ENCODE measurements at places on chromosomes 13 and 19.

- DNase-seq: no peak
These were observed 13.3 kb upstream of the LEUTX start for GRCh38 chr19:39765091-39766076.

- DNase-seq: no peak
These were observed 37.1 kb upstream of the ISYNA1 start for GRCh38 chr19:18475004-18475453.

- no peak for DNase-seq
These were observed 62.4 kb downstream of the MBNL2 start for GRCh38 chr13:97284558-97284957.

DNA sequence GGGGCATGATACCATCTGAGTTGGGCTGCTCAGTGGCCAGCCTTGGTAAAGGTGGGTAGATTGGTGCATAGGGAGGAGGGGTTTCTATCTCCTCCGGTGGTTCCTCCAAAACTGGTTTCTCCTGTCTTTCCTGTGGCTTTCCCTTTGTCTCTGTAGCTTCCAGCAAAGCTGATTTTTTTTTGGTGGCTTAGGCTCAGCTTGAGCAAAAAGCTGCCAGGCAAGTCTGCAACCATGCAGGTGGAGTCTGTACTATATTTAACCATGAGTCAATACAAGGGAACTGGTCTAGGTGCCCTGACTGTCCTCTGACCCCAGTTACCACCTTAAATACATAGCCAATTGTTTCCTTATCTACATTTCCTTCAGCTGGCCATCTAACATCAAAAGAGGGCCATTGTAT, 64.0 kb upstream of the ZNF681 start:
- no peak for DNase-seq

- DNase-seq: peak; percentile 39
These were observed 34.8 kb upstream of the C1QTNF9 start for GRCh38 chr13:24274452-24275021.

DNA sequence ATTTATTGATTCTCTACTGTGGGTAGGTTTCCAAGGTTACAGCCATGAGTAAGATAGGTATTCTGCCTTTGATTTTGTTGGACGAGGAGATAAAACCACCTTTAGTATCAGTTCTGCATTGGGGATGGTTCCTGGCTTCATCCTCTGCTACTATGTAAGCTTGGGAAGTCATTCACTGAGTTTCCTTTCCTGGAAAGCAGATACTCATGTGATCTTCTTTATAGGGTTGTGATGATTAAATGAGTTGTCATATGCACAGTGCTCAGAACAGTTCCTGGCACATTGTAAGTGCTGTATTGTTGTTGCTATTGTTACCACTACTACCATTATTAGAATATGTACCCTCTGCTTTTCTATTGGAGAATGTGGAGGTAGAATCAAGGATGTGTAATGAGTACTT, 13.1 kb upstream of the WTIP start:
- DNase-seq: no peak

- no peak for DNase-seq
These were observed 30.5 kb downstream of the CERS4 start for GRCh38 chr19:8239528-8240273.

GRCh38 chr19:50876456-50876855, 3.2 kb downstream of the KLK2 start:
- DNase-seq: no peak

GRCh38 chr19:8585894-8586750, 8.9 kb upstream of the MYO1F start:
- DNase-seq: no peak

DNA sequence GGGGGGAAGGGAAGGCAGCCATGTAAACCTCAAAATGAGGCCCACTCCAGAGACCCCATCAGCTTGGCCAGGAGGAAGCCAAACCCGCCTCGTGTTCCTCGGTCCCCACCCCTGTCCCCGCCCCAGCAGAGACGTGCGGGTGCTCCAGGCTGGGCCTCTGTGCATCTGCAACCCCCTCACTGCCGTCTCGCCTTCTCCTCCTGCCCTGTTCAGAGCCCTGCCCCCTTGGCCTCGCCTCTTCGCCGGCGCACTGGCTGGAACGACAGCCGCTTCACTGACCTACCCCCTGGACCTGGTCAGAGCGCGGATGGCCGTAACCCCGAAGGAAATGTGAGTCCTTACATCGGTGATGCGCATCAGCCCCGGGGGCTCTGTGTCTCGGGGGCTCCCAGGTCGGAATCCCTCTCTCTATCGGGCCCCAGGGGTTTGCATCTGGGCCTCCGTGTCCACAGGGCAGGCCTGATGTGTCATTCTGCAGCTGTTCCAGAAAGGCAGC, 32.2 kb downstream of the TMEM161A start:
- no peak for DNase-seq

DNA sequence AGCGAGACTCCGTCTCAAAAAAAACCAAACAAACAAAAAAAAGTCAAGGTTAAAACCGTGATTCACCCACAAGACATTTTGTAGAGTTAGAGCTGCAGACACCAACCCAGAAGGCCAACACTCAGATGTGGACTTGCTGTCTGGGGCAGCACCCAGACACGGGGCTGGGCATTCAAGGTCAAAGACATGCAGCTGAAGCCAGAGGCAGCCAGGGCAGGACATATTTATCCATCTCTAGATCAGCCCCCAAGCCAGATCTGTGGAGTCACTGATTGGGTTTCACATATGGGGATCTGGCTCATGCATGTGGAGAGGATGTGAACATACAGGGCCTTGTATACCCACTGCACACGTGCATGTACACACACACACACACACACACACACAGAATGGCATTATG, 3.6 kb downstream of the KLK15 start:
- no peak for DNase-seq

DNA sequence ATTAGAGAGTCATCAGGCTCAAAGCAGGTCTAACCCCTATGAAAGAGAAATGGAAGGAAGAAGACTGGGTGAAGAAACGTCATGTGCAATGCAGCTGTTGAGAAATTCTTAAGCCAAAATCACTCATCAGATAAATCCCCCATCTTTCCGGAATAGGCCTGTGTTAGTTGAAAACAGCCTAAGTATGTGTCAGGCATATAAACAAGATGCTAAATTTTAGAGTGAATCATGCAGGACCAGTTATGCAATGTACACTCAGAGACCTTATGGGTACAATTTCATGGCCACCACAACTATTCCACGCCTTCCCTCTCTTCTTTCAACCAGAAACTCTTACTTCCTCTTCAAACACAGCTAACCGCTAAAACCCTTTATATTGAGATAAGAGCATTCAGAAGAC, 717.7 kb upstream of the ATXN8OS start:
- no peak for DNase-seq

GRCh38 chr13:102868366-102868936, 22.6 kb downstream of the ERCC5 start:
- no peak for DNase-seq

DNA sequence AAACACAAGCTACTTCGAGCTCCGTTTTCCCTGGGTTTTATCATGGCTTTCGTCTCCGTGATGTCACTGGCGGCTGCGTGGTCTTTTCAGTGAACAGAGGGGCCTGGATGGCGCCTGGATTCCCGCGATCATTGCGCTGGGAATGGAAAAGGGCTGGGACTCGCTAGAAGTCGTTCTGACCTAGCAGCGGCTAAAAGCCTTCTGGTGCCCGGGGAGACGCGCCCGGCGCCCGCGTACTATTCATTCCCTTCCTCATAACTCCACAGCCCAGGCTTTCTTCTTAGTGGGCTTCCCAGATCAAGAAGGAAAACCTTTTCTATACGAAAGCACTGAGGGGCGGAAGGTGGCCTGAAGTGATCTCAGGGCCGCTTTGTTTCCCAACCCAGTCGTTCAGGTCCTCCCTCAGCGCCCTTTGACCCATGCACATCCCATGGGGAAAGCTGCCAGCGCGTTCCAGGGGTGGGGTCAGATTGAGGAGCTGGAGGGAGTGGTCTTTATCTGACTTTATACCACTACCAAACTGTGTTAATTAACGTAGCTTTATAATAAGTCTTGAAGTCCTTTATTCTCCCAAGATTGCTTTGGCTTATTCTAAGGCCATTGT, 96.6 kb downstream of the ELF1 start:
- no peak for DNase-seq

- DNase-seq: no peak
These were observed 22.6 kb downstream of the THSD1 start for GRCh38 chr13:52383366-52383765.

DNA sequence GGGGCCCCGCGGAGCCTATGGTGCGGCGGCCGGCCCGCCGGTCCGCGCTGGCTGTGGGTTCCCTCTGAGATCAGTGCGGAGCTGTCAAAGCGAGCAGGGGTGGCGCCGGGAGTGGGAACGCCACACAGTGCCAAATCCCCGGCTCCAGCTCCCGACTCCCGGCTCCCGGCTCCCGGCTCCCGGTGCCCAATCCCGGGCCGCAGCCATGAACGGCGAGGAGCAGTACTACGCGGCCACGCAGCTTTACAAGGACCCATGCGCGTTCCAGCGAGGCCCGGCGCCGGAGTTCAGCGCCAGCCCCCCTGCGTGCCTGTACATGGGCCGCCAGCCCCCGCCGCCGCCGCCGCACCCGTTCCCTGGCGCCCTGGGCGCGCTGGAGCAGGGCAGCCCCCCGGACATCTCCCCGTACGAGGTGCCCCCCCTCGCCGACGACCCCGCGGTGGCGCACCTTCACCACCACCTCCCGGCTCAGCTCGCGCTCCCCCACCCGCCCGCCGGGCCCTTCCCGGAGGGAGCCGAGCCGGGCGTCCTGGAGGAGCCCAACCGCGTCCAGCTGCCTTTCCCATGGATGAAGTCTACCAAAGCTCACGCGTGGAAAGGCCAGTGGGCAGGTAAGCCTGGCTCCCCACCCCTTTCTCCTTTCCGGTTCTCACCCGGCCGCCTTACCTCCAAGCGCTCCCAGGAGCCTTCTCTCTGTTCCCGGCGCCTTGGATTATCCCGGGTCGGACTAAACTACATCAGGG, at the start of gene PDX1:
PDX1 (plus strand) TSS at position 67 of the 743 bp plus-strand sequence; CDS start at position 206, 139 bp downstream.
- no peak for DNase-seq

DNA sequence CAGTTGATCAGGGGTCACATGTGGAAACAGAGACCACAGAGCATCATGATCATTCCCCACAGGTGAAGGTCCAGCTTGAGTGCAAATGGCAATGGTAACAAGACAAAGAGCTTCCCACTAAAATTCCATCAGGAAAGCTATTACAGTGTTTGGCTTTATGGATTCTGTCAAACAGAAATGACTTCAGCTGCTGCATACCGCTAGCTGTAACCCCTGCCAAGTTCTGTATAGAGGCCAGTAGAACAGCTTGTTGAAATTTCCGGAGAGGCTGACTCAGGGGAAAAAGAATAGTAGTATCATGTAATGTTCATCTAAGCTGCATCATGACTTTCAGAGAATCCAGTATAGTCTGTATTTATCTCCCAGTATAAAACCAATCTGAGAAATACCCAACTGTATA, 1704.7 kb downstream of the SLITRK5 start:
- DNase-seq: no peak

DNA sequence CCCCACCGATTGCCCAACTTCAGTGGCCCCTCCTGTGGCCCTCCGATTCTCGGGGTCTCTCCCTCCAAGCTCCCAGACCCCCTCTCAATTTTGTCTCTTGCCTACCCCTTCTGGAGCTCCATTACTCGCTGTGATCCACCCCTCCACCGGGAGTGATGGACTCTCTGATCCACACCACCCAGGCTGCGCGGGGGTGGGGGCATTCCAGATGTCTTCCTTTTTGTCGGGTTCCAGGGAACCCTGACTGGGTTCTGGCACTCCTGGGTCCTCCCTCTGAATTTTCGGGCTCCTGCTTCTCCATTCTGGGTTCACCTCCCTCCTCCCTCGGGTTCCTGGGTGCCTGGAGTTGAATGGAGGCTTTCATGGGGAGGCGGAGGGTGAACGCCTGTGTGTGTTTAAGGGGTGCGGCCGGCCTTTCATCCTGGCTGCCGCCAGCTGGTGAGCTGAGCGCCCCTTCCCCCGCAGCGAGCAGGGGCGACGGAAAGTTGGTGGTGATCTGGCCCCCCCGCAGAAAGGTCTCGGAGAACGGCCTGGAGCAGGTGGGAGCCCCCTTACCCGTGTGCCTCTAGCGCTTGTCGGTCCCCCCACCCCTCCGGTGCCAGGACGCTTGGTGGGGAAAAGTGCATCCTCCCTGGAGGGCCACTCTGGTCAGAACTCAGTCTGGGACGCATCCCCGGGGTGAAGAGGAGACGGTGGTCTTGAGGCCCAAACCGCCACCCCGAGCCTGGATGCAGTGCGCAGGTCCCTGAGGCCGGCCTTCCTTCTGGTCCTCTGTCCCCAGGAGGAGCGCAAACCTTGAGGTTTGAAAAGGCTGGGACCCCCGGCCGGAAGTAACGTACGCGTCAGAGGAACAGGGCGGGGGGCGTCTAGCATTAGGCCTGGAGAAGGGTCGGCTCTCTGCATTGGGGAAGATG, 1.6 kb downstream of the MISP3 start:
- DNase-seq: no peak

GRCh38 chr13:43492311-43492710, 294.5 kb downstream of the ENOX1 start:
- no peak for DNase-seq

DNA sequence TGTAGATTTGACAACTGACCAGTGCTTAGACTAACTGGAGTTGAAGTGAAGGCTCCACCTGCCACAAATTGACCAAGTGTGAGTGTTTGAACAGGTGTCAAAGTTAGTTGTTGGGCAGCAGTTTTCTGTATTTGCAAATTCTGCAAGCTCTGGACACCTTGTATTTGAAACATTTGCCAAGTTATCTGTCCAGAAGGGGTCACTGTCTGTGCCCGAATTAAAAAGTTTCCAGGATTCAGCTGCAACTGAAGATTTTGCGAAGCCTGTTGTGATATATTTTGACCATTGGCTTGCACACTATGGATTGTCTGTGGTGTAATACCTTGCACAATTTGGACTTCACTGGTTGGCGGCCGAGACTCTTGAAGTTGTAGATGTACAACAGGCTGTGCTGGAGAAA, 1690.7 kb downstream of the SLITRK5 start:
- no peak for DNase-seq

DNA sequence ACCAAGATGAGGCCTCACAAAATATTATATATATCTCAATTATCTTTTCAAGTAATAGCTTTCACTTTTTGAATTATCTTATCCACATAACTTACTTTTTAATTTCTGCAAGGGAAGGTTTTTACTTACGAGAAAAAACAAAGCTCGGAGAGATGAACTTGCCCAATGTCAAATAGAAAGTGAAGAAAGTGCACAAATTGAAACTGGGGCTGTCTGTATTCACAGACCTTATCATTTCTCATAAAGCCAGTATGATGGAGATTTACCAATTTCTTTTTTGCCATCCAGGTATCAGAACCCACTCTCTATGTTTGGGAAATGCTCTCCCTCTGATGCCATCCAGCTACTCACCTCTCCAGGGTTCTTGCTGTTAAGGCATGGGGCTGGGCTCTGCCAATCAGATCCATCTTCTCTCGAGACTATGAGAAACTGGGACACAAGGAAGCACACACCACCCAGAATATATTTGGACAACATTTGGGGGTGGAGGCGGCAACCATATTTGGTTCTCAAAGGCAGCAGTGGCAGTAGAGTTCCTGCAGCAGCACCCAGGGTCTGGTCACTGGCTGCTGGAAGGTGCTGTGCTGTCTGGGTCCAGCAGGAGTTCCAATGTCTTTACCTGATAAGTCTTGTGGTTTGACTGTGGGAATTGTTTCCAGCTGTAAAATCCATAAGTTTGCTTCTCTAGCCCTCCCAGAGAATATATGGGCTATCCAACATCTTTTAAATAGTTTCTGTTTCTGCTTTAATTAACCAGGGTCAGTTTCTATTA, 45.8 kb upstream of the SCEL start:
- no peak for DNase-seq

All from activated CD4-positive, alpha-beta T cell treated with anti-CD3 and anti-CD28 coated beads, Interleukin-2, amount 50 U/mL, for 24 hours (primary cell).